ENCODE measurements at places on chromosomes 7 and 10.

GRCh38 chr7:107332488-107333269 lies 137.2 kb upstream of the GPR22 start:
- no peak for DNase-seq

- DNase-seq, result no peak
Observed at GRCh38 chr10:48697821-48698764, 13.4 kb downstream of the WDFY4 start.

DNA sequence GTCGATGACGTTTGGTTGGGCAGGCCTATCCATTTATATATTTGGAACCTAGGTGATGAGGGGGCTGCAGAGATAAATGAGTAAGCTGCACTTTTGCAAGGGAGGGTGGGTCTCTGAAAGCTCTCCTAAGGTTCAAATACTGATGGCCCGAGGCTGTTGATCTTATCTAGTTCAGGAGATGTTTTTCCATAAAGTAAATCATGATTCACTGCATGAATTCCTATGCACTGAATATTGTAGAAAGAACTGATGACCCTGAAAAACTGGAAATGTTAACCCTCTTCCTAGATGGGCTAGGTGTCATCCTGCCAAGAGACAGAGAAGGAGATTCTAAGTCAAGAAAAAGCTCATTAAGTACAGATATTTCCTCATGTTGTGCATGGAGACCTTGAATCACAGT lies 459.9 kb downstream of the PLXNA4 start:
- no peak for DNase-seq

- no peak for DNase-seq
Observed at GRCh38 chr7:28266402-28266801, 85.8 kb upstream of the JAZF1 start.

GRCh38 chr7:84336303-84336702 lies 141.7 kb upstream of the SEMA3A start:
- no peak for DNase-seq

DNA sequence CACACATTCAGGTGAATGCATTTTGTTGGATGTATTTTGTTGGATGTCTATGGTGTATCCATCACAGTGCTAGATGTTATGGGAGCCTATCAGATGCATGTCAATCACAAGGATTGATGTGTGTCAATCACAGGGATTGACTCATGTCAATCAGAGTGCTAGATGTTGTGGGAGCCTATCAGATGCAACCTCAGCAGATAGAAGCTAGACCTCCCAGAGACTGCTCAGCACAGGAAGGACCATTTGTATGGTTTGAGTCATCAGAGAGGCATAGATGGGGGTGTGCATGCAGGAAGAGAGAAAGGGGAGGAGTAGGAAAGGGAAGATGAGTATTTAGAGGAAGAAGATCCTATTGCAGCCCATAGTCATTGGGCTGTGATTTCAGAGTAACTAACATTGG lies 48.3 kb upstream of the PITRM1 start:
- no peak for DNase-seq

GRCh38 chr10:33521062-33521461 lies 186.6 kb upstream of the NRP1 start:
- DNase-seq, result no peak

DNA sequence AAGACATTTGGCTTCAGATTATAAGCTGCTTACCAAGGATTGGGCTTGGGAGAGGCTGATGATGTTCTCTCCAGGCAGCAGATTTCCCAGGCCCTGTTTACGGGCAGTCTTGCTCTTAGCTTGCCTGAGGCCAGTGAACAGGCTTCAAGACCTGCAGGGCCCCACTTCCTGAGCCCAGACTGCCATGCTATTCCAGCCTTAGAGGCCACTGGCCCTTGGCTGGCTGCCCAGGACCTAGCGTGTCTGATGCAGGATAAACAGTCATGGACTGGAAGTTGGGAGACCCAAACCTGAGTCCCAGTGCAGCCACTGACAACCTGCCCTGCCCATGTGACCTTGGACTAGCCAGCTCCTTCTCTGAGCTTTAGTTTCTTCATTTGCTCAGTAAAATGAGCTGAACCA lies 2.9 kb downstream of the PRXL2A start:
- DNase-seq, result no peak

Measured in esophagus squamous epithelium (tissue), 5 donors.